NCI-H526 treated with DMSO at 0.1 percent for 48 hours (cell line): ENCODE measurements at places on chromosomes 1 and 21.

- DNase-seq, result no peak
Measured at GRCh38 chr1:59188413-59189213, 108.3 kb upstream of the FGGY start.

- DNase-seq, result no peak
Measured at GRCh38 chr1:231613419-231614349, 12.9 kb upstream of the DISC1 start.

DNA sequence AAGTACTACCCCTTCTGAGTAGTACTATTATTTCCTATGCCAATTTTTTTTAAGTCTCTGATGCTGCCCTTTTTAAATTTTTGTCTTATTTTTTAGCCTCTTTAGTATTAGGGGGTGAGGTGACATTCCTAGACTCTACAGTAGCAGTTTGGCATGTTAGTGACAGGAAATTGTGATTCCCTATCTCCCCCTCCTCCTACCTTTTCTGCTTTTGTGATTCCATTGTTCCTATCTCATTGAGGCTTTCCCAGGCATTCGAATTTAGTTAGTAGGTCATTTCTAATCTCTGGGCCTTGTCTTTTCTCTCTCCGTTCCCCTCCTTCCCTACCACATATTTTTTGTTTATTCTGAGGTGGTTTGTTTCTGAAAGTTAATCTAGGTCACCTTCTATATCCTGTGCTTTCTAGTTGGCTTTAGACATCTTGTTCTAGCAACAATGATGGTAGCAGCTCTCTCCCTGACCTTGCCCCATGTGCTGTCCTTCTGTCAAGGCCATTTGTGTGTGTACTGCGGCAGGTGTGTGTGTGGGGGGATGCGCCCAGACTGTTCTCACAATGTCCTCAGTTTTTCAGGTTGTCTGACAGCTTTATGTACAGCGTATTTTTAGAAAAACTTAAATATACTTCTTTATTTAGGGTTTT, 21.5 kb downstream of the SEMA6C start:
- no peak for DNase-seq

DNA sequence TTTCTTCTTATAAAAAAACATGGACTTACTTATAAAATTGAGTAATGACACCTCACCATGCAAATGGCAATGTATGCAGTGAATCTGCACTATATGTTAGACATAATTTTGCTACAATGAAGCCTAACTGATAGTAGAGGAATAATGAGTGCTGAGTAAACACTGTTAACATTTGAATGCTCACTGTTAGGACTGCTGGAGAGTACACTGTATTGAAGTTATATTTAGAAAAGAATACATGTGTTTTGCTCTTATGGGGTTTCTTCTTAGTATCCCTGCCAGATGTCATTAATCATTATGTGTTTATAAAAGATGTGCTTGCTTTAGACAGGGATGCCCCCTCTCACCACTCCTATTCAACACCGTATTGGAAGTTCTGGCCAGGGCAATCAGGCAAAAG, 111.1 kb upstream of the ZP4 start:
- no peak for DNase-seq

GRCh38 chr1:41535276-41535675, 50.8 kb upstream of the EDN2 start:
- DNase-seq, result no peak

- no peak for DNase-seq
Measured at GRCh38 chr1:248375446-248375845, at the start of gene OR2T6. OR2T6 (plus strand) TSS chr1:248375746; CDS start chr1:248387609, 11,863 bp downstream.
